ENCODE measurements at places on chromosomes 3 and 15.

DNA sequence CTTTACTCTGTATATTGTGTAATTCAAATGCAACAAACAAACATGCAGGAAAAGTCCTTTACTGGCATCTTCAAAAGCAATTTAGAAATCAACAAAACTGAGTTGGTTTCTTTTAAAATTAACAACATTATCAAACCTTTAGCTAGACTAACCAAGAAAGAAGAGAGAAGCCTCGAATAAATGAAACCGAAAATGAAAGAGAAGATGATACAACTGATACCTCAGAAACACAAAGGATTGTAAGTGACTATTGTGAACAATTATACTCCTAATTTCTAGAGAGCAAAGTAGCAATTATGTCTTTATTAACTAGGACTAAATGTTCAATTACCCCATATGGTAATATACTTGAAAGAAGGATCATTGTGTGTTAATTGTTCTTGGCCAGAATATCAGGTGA, 49.2 kb upstream of the P3H2 start:
- DNase-seq, result peak; percentile 19

GRCh38 chr3:31840252-31840651, 140.8 kb downstream of the OSBPL10 start:
- DNase-seq, result no peak

DNA sequence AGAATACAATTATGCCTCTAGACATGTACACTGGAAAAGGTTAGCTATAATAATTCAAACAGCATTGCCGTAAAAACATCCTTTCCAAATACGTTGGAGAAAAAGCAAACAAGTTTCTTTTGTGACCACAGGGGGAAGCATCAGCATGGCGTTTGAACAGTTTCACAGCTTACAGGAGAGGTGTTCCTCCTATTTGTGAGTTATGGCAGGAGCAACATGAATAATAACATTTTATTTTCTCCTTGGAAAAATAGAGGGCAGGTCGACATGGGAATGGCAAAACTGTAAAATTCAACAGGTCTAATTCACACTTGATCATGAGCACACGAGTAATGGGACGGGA, 39.7 kb upstream of the GADL1 start:
- DNase-seq, result peak; percentile 39

- DNase-seq, result no peak
Observed at GRCh38 chr3:79268422-79268821, 499.4 kb downstream of the ROBO1 start.

DNA sequence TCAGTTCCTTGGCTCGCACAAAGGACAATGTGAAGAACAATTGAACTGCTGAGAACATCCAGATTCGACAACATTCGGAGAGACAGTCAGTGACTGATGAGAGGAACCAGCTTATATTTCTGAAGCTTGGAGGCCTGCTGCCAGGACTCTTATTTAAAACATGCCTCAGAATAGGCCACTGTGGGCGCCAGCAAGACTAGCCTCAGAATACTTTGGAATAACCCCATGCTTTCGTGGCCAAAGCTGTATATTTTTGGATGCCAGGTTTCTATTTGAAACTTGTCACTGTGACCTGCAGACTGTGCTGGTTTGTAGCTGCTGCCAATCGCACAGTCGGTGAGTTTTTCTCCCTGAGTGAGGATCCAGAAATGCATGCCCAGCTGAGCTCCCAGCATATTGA, 129.9 kb upstream of the UBE3A start:
- DNase-seq, result no peak

DNA sequence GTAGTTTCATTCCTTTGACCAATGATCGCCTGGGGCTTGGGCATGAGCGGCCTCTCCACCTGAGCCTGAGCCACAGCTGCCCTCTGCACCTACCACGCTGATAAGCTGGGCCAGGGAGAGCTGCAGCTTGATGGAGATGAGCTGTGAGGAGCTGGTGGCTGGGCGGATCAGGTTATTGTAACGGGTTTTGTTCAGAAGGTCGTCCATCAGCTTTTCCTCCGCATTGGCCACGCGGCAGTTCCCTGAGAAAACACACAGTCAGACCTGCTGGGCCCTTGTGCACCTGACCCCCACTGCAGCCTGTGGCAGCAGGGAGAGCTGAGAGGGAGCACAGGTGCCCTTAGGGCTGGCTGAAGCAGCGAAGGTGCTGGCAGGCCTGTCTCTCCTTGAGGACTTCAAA, 5.7 kb downstream of the CHRNB4 start:
- no peak for DNase-seq

Data from suppressor macrophage treated with lipopolysaccharide for 1 hour (primary cell).